NCI-H1417 treated with DMSO at 0.1 percent for 48 hours (cell line): ENCODE measurements at places on chromosomes 16 and 17.

DNA sequence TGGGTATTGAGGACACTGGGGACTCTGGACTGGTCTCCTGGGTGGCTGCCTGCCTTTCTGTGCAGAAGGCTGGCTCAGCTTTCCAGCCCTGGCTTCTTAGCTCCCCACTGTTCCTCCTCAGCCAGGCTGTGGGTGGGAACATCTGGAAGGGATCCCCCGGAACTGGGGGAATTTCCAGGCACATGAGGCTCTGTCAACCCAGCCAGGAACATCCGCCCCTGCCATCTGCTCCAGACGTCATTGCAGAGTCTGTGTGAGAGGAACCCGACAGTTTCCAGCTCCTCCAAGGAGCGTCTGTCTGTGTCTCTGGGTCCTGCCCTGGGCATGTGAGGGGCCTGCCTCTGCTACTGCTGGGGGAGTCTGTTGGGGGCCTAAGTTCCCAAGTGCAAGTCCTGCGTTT, 36.2 kb upstream of the CRHR1 start:
- DNase-seq = no peak

DNA sequence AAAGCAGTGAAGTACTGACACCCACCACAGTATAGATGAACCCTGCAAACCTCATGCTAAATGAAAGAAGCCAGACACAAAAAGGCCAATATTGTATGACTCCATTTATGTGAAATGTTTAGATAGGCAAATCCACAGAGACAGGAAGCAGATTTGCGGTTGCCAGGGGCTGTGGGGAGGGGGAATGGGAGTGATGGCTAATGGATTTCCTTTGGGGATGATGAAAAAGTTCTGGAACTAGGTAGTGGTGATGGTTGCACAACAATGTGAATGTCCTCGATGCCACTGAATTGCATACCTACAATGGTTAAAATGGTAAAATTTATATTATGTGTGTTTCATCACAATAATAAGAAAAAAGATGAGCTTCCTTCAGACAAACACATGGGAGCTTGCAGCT, 28.4 kb upstream of the WFIKKN2 start:
- DNase-seq = no peak

DNA sequence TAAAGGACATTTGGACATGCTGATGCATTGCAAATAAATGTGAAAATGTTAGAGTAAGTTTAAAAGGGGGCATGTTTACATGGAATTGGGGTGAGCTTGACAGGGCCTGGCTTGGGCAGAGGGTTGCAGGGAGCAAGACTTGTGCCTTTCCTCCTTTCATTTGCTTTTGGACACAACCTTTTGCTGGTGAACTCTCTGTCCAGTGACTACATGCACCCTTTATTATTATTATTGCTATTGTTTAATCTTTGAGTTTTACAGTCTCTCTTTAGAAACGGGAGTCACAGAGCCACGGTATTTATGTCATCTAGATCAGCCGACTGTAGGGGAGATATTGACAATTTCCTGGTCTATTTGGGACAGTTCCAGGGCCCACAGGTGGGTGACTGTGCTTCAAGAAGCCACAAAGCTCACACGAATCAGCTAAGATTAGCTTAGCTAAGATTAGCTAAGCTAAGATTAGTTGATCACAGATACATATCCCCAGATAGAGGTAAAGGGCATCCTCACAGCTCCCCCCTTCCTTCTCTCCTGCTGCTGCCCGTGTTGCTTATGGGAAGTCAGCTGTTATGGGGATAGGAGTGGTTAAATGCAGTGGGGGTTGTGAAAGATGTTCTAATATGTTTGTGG, 28.9 kb upstream of the ETV4 start:
- no peak for DNase-seq

DNA sequence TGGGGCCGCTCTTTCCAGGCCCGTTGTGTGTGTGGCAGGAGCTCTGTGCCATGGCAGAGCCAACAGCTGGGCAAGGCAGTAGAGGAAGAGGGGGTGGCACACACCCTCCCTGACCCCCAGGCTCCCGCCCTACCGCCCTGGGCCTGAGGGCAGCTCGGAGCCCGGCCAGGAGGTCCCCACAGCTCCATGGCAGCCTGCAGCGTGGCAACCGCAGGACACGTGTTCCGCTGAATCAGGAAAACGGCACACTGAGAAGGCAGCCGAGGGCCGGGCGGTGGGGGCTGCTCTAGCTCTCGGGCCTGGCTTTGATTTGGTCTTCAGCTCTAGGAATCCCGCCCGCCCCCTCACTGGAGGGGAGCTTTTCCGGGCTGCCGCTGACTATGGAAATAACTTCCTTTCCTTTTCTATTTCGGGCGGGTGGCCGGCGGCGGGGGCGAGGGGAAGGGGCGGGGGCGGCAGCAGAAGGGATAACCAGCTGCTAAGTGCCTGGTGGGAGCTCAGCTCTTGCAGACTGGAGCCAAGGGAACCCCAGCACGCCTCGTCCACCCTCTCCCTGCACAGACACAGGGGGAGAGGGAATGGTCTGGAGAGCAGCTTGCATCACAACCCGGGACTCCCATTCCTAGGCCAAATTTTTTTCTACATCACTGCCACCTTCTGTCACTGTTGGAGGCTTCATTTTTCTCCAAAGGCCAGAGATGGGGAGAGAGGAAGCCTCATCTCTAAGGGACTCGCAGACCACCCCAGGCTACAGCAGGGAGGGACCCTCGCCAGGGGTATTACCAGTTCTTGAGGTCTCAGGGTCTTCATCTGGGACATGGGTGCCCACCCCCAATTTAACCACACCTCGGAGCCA, 24.8 kb upstream of the MRPS23 start:
- no peak for DNase-seq

DNA sequence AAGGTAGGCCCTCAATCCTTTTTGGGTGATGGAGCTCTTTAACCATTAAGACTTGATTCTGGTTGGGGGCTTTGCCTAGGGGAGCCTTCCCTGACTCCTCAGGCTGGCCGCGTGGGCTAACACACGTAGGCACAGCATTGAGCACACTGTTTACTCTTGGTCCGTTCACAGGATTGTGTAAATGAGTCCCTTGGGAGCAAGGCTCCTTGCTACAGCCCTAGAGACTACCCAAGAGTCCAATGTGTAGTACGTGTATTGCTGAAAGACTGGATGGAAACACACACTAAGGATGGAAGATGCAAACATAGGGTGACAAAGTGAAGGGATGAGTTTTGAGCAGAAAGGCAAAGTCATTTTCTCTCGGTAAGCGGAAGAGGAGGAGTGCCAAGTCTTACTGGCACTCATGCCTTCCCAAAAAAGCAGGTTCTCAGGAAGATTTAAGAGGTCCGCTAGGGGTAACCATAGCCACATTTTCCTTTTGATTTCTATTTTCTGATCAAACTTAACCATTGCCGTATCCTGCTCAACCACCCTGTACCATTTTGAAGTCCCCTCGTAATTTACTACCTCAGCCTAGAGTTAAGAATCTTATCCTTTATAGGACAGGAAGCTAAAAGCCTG, 911 bp upstream of the ITGA2B start:
- no peak for DNase-seq

DNA sequence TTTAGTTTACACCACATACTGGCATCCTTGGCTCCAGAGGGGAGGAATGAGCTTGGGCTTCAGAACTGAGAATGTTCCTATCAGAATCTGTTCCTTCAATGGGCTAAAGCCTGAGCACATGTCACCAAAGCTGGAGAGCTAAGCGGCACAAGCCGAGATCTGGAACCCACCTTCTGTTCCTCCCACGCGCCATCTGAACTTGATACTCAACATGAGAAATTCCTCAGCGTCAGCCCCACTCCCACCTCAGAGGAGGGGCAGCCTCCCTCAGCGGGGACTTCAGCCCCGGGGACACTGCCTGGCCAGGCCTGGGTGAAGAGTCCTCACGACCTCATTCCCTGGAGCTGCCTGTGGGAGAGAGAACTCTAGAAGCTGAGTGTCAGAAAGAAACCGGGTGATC, 22.8 kb upstream of the SLC47A1 start:
- no peak for DNase-seq

- DNase-seq = no peak
Observed at GRCh38 chr17:75507733-75508719, 7.3 kb downstream of the CASKIN2 start.
